ENCODE measurements at places on chromosomes 3 and 15.

DNA sequence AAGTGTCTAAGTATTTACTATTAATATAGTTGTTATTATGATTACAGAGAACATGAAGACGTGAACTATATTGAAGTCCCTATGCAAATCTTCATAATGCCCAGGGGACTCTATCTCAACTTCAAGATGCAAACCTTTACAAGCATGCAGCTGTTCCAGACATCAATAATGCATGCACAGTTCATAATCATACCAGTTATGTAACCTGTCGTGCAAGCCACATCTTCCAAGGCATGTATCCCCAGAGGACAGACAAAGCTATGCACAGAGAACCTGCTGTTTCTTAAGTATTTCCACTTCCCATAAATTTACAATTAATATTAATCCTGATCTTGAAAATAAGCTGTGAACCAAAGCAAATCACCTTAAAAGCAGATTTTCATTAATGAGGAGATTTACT, 534.1 kb downstream of the TUSC7 start:
- DNase-seq = no peak

- no peak for DNase-seq
Measured at GRCh38 chr15:75517233-75517632, 61.9 kb downstream of the PTPN9 start.

GRCh38 chr3:185558395-185558794, 6.0 kb upstream of the LIPH start:
- DNase-seq = no peak

GRCh38 chr15:67010898-67011616, 54.3 kb upstream of the SMAD3 start:
- DNase-seq = no peak

- DNase-seq = no peak
Measured at GRCh38 chr3:13776253-13777050, 103.4 kb downstream of the WNT7A start.

GRCh38 chr3:153714016-153714415, 407.2 kb upstream of the ARHGEF26 start:
- no peak for DNase-seq

DNA sequence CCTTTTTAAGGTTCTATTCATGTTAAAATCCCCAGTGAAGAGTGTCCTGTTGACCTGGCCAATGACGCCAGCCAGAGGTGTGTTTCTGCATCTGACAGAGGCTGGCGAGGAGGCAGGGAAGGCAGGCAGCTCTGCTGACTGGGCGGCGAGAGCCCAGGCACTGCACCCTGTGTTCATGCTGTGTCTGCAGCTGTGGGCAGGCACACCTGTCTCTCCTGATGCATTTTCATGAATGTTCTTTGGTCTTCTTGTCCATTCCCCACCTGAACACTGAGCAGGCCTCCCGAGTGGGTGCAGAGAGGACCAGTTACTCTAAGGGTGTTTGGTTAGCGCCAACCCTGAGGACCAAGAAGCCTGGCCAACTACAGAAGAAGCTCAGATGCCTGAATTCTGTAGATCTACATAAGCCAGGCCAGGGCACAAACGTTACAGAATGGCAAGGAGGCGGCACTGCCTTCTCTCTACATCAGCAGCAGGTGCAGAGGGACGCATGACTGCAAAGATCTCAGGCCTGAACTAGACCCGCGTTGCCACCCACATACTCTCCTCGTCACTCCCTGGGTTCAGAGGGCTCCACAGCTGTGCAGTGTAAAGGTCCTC, 233.7 kb downstream of the OCA2 start:
- DNase-seq = no peak

DNA sequence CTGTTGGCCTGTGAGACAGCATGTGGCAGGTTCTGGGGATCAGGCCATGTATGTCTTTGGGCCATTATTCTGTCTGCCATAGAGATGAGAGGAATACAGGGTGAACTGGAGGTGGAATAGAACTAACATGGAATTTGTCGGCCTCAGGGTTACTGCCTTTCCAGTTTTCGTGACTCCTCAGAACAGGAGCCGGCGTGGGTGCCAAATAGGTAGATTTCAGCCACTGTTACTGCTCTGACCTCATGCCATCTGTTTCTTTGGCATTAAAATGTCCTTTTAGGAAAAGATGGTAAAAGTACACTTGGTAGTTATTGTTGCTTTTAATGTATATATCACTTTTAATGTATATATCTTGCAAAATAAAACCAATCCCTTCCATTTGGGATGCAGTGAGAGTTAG, 65.6 kb downstream of the SLTM start:
- DNase-seq = no peak

- DNase-seq = no peak
Measured at GRCh38 chr15:66007663-66008262, 138.5 kb downstream of the RAB11A start.

GRCh38 chr3:11995120-11995519, 9.1 kb upstream of the SYN2 start:
- no peak for DNase-seq

DNA sequence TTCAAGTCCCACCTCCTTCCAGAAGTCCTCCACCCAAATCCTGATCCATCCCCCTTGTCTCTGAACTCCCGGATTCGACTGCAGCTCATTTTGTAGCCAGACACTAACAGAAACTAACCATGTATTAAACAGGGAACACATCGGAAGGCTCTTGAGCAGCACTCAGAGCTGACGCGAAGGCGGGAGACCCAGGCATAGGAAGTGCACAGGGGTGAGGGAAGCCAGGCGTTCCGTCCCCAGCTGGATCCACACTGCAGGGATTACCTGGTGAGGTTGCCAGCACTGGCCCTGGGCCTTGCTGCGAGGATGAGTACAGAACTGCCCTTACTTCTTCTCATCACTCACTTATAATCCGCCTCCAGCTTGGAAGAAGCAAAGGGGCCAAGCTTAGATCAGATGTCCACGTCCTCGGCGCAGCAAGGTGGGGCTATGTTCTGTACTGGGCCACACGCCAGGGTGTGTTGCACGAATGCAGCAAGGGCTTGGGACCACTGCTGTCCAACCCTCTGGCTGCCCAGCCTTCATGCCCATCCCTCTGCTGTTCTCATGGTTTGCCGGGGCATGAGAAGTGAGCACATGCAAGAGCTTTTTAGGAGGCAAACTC, 124.2 kb upstream of the SMAD3 start:
- no peak for DNase-seq

DNA sequence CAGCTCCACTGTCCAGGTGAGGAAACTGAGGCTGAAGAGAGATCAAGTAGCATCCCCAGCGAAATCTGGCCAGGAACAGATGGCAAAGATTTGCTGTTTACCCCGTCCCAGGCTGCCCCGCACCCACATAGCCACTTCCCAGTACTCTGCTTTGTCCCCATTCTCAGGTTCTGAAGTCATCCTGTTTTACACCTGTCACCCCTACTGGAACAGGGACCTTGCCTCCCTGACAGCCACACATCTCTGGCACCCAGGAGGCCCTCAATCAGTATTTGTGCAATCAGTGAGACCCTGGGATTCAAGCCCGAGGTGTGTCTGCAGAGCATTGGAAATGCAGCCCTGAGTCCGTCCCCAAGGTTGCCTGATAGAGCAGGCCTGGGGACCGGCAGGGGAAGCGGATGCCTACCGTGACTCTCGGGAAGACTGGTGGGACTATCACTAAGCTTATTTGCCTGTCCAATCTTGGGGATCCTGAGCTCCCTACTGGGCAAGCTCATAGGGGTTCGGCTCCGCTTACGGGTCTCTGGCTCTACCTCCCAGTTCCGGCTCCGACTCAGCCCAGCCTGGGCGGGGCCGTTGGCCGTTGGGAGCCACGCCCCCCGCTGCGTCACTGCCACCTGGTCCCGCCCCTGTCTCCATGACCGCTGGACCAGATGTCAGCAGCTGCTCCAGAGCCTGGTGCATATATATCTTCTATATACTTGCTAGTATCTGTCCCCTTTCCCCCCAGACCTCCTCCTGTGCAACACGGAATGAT, 17.5 kb upstream of the FANCD2 start:
- peak; percentile 78 for DNase-seq

DNA sequence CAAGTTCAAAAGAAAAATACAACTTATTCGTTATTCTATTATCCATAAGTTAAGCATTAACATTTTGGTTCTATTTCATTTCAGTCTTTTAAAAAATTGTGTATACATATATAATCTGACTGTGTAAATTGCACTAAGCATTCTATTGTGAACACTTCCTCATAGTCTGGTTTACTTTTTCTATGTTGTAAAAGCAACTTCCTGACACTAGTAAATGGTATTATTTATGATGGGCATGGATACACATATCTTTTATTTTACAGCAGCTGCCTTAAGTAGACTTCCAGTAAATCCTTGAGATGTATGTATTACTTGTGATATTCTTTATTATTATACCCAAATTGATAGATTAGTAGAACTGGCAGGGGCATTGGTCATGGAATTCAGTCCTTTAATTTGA, 58.2 kb downstream of the FNDC3B start:
- DNase-seq = no peak

DNA sequence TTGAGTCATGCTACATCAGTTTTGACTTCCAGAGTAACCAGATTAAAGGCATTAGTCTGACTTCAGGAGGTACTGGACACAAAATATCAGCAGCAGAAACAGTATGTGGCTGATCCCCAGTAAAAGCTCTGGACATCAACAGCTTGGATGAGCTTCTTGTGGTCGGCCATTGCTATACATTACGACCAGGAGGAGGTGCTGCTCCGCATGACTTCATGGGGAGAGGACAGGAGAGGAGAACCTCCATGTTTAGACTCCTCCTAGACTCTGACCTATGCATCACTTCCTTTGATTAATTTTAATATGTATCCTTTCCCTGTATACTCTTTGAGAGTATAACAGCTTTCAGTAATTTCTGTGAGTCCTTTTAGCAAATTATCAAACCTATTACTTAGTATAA, 285.6 kb upstream of the ARHGEF26 start:
- no peak for DNase-seq
